Stimulated activated CD4-positive, alpha-beta T cell treated with anti-CD3 and anti-CD28 coated beads, Interleukin-15, amount 100 ng/mL, for 1 hour (primary cell): ENCODE measurements at places on chromosomes 4 and X.

DNA sequence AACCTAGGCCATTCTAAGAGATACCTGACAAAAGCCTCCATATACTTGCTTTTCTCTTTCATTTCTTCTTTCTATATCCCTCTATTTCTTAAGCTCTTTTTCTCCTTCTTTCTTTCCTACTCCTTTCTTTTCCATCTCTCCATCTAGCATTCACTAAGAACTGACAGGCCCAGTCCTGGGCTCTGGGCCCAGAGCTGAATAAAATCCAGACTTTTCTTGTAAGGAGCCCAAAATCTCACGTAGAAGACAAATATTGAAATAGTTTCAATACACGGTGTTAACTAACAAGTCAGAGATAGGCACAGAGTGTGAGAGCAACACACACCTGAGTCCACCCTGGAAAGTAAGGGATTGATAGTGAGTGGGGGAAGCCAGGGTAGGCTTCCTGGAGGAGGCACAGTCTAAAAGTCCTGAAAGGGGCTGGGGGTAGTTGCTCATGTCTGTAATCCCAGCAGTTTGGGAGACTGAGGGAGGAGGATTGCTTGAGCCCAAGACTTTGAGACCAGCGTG, 73.2 kb upstream of the EFNB1 start:
- no peak for DNase-seq

DNA sequence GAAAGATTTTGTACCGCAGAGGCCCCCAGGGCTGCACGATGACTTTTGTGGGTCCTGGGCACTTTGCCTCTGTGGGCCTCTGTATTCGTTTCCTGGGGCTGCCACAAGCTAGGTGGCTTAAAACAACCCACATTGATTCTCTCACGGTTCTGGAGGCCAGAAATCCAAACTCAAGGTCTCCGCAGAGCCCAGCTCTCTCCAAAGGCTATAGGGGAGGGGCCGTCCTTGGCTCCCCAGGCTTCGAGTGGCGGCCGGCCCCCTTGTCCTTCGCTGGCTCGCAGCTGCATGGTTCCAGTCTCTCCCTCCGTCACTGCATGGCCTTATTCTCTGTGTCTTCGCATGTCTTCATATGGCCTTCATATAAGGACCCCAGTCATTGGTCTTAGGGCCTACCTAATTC, 241.2 kb downstream of the EVC2 start:
- no peak for DNase-seq

- no peak for DNase-seq
Observed at GRCh38 chrX:136950211-136950610, 69.7 kb upstream of the RBMX start.

- no peak for DNase-seq
Observed at GRCh38 chr4:78032446-78032845, 24.7 kb upstream of the FRAS1 start.

DNA sequence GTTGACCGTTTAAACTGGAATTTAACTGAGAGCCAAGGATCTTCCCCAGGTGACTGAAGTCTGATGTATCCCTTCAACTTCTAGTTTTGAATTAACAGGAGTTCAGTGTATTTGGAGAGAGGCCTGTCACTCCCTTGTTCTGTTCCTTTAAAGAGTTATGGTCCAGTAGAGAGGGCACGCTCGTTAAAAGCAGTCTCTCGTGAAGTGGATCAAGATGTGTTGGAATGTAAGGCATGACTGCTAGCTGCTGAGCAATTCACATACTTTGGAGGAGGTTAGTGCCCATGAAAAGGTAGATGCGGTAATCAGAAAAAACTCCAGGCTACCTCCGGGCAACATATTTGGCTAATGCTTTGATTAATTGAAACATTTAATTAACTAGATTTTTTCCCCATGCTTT, 65.7 kb downstream of the SHROOM2 start:
- DNase-seq: no peak

DNA sequence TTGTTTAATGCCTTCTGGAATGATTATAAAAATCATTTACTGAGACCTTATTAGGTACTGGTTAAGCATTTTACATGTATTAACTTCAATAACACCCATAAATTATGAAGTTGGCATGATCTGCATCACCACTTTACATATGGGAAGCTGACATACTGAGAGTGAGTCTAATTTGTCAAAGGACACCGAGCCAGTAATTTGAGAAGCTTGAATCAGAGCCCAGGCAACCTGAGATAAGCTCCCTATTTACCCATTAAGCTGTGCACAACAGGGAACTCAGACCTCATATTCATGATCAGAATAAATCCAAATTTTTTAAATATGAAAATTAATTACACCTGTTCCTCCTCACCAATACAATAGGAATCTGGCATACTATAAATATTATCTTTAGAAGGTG, 247.9 kb upstream of the EPHA5 start:
- DNase-seq: no peak

DNA sequence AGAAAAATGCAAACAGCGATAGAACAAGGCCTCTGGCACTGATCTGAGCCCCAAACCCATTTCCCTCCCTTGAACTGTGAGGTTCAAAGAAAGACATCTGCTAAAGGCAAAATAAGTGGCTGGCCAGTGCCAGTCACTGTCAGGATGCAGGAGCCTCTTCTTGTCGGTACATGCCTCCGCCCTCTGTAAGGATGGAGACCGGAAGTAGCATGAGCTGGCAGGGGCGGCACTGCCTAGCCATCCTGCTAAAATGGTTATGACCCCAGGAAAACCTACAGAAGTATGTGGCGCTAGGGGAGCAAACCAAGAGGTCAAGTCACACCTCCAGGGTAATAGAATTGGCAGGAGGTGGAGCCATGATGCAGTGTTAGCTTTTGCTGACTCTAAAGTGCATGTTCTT, 180.3 kb downstream of the DCLK2 start:
- DNase-seq: no peak

- no peak for DNase-seq
Observed at GRCh38 chrX:115339441-115340025, 50.0 kb downstream of the LUZP4 start.

DNA sequence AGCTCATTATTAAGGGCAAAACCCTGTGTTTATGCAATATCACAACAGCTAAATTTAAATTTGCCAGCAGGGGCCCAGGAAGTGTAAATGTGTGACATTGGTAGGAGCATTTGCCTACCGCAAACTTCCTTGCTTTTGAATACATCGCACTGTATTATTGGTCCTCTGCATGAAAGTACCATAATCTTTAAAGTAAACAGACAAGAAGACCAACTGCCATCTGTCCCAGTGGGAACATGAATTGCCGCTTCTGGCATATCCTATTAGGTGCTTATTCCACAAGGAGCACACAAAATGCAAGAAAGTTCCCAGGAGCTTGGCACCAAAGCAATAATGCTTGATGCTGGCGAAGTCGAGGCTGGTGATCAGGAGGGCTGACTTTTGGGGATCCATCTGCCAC, 51.3 kb downstream of the SOD3 start:
- DNase-seq: no peak

DNA sequence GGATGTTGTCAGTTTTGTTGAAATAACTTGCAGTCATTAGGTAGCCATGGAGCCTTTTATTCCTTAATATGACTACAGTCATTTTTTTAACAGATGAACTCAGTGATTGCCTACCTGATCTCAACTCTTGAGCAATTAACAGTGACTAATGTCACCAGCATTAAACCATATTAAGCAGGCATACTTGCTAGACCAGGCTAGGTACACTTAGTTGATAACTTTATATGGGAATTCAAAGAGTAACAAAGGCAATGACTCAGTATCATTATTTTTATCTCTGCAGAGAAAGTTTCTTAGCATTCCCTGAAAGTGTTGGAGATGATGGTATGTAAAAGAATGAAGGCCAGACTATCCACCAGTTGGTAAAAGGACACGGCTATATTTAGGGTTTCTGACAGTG, at the start of gene C4orf54:
Gene C4orf54 (minus strand): TSS at position 31 of the 400 bp plus-strand sequence. CDS start 3,180 bp downstream, outside the sequence.
- DNase-seq: no peak

DNA sequence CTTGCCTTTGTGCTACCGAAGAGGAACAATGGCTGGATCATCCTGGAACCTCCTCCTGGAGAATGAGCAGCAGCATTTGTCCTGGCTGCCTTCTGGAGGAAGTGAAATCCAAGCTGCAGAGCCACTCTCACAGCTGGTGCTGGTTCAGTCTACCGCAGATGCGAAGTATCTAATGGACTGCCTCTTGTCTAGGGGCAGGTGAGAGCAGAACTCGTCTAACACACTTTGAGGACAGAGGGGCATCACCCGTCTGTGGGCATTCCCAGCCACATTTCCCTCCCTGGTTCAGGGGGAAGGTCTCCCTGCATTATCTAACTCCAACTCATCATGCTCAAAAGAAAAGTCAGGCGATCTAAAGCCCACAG, 338.2 kb upstream of the GATB start:
- no peak for DNase-seq

- DNase-seq: no peak
Observed at GRCh38 chr4:122614621-122615020, 6.2 kb downstream of the IL21 start.

DNA sequence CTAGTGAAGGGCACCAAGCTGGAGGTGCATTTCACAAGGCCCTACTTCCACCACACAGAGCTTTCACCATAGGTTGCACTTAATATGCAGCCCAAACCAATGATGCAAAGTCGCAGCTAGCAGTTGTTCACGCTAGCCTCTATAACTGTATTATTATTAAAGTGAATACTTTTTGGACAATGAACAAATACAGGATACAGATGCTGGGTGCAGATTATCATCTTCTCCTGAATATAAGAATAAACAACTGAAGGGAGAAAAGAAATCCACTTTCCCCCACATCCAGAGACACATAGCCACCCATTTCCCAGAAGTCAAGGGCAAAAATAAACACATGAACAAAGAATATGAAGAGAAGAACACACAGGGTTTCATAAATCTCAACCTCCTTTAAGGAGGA, 107.2 kb downstream of the PRDM5 start:
- DNase-seq: no peak

- no peak for DNase-seq
Observed at GRCh38 chr4:83065266-83065665, 30.3 kb downstream of the COPS4 start.

DNA sequence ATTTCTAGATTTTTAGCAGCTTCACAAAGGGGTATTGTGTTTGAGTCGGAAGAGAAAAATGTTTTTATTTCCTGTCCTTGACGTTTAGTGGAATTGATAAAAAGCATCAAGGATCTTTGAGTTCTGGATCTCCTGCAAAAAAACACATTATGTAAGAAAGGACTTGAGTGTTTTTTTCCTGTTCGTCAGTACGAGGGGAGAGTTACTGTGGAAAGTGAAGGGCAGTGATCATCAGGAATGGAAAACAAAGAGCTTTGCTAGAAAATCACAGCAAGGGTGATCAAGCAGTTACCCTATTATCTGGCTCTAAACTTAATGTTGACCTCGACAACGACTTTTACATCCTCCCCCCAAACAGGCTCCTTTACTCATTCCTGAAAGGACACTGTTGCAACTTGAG, 7.3 kb downstream of the LIMCH1 start:
- no peak for DNase-seq

- no peak for DNase-seq
Observed at GRCh38 chr4:152342293-152342692, 193.6 kb downstream of the FBXW7 start.

DNA sequence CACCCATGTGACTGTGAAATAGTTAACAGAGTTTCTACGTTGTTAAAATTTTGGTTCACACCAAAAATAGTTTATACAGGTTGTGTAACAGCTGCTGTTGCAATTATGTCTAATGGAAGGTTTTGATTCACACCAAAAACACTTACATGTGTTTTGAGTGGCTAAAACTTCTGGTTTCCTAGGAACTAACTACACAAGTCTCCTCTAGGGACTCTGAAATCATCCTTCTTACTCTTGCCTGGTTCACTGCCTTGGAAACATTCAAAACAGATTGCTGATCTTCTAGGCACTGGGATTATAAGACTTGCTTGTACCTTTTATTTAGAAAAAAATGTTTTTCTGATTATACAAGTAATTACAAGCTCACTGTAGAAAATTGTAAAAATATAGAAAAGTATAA, 14.9 kb upstream of the MORC4 start:
- no peak for DNase-seq

- DNase-seq: no peak
Observed at GRCh38 chrX:102154218-102154860, 1.4 kb downstream of the BEX5 start.

- DNase-seq: no peak
Observed at GRCh38 chr4:140748171-140748570, 8.0 kb downstream of the TBC1D9 start.

DNA sequence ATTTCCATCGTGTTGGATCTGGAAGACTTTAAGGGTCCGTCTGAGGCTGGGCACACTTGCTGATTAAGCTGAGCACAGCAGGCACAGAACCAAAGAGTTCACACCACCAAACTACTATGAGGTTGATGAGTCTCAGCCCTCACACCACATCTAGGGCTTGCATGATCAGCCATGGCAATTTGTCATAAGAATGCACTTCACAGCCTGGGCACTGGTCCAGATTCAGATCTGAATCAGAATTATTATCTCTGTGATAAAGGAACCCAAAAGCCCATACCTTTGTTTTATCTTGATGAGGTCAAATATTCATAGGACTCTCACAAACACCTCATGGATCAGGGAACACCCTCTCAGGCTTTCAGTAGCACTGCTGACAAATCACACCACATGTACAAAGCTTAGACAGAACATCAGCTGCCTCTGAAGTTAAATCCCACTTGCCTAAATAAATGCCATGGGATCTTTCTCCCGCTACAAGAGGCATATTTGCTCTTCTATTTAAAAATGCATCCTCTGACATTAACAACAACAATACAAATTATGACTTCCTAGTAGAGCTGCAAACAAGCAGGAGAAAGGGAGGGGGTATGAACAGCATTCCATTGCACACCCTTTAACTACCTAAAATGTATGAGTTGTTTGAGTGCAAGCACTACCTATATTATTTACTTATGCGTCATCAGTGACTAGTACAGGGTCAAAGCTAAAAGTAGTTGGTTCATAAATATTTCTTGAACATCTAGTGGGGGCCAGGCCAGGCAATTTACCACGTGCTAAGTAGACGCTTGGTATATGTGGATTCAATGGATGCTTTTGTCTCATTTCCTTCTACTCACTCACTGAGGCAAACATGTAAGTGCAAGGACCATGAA, 186.3 kb upstream of the FGF13 start:
- DNase-seq: no peak

- DNase-seq: no peak
Observed at GRCh38 chr4:82457266-82457665, 26.9 kb downstream of the ENOPH1 start.
